Activated T-cell treated with anti-CD3 and anti-CD28 coated beads, Interleukin-2, amount 50 U/mL, for 1 hour (primary cell): ENCODE measurements at places on chromosomes 11 and 22.

GRCh38 chr11:111707039-111707690 lies 59.0 kb downstream of the PPP2R1B start:
- no peak for DNase-seq

GRCh38 chr11:83836065-83836464 lies 549.9 kb upstream of the CCDC90B start:
- no peak for DNase-seq

DNA sequence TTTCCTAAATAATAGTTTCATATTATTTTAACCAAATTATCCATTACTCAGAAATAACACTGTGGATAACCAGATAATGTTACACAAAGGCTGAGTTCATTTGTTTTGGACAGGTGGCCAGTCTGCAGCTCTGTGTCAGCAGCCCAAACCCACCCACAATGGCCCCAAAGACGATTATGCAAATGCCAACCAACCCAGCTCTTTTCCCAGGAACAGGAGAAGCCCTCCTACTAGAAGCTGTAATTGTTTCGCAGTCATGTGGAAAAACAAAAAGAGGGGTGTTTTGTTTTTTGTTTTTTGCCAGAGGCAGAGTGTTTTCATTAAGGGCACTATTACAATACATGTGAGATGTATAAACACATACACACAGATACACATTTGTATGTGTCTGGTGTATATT lies 102.1 kb downstream of the FCHSD2 start:
- DNase-seq, result no peak

DNA sequence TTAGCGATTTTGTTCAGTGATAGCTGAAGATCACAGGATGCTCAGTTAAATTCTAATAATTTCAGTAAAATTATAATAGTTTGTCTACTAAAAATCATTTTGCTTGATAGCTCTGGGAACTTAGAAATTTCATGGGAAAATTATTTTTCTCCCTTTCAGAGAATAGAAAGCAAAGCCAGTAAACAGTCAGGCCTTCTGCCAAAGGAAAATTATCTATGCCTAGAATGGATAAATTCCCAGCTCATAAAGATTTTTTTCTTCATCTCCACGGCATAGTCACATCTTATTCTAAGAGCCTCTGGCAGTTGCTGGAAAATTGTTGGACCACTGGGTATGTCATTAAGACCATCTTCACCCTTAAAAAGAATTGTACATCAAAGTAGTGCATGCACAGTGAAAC lies 169.6 kb upstream of the ANO3 start:
- DNase-seq, result no peak

GRCh38 chr11:95293116-95293515 lies 62.1 kb upstream of the SESN3 start:
- no peak for DNase-seq
